ENCODE measurements at places on chromosomes 1 and 21.

GRCh38 chr1:219495737-219496408 is 117.0 kb downstream of the ZC3H11B start:
- no peak for DNase-seq

GRCh38 chr1:32749332-32749731 is 46.8 kb upstream of the SYNC start:
- DNase-seq = no peak

GRCh38 chr1:3656450-3657095 is 4.3 kb downstream of the TP73 start:
- DNase-seq = no peak

- DNase-seq = no peak
Measured at GRCh38 chr21:15592271-15592860, 137.4 kb upstream of the USP25 start.

- DNase-seq = no peak
Measured at GRCh38 chr1:150156868-150157603, 7.3 kb downstream of the PLEKHO1 start.

- no peak for DNase-seq
Measured at GRCh38 chr1:8182034-8182761, 135.7 kb upstream of the SLC45A1 start.

GRCh38 chr1:168921629-168922028 is 184.9 kb upstream of the ATP1B1 start:
- no peak for DNase-seq

- DNase-seq = no peak
Measured at GRCh38 chr1:5297886-5298239, 643.5 kb downstream of the AJAP1 start.

DNA sequence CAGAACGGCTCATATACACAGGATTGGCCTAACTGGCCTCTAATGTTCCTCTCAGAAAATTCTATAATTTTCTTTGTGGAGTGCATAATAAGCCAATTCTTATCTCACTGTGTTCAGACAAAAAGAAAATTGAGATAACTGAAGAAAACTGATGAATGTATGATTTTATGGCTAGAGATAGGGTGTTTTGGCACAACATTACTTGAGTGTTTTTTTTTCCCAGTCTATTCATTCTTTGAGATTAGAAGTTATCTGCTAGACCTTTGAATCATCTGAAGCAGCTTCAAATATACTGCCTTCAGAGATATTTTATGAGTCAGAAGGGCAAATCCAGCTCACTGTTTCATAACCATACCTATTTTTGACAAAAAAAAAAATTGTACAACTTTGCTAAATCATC is 85.6 kb downstream of the VAV3 start:
- DNase-seq = no peak

GRCh38 chr1:116411784-116412479 is 38.9 kb downstream of the ATP1A1 start:
- DNase-seq = no peak

GRCh38 chr1:5658340-5659316 is 333.6 kb downstream of the NPHP4 start:
- DNase-seq = no peak

DNA sequence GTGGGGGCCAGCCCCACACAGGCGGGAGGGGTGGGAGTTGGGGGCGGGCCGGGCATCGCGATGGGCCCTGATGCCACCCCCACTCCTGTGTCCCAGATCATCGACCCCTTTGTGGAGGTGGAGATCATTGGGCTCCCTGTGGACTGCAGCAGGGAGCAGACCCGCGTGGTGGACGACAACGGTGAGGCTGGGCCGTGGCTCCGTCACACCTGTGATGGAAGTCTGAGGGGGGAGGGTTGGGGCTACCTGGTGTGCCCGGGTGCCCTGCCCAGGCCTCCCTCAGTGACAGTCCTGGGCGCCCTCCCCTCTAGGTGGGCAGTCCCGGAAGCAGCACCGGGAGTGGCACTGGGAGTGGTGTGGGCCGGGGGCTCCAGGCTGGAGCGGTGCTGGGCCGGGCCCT is 22.6 kb downstream of the PLCH2 start:
- no peak for DNase-seq

- no peak for DNase-seq
Measured at GRCh38 chr1:84374991-84375696, 23.1 kb upstream of the DNASE2B start.

DNA sequence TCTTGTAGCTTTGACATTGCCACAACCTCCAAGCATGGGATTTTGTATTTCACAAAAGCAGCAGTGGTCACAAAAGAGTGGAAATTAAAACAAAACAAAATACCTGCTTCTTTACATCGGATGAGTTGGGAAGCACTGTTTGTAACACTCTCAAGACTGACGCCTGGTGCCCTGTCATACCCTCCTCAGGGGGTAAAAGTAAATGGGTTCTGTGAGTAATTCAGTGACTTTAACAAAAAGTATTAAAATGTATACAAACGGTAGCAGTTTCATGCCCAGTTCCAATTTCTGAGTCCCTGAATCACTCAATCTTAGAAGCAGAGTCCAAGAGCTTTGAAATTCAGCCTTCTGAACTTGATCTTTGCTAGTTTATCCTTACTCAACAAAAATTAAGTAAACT is 152.5 kb downstream of the TIAM1 start:
- DNase-seq = no peak

GRCh38 chr1:101465941-101466340 is 229.1 kb downstream of the S1PR1 start:
- DNase-seq = no peak

GRCh38 chr1:156410238-156410637 is 41.2 kb downstream of the RHBG start:
- no peak for DNase-seq

DNA sequence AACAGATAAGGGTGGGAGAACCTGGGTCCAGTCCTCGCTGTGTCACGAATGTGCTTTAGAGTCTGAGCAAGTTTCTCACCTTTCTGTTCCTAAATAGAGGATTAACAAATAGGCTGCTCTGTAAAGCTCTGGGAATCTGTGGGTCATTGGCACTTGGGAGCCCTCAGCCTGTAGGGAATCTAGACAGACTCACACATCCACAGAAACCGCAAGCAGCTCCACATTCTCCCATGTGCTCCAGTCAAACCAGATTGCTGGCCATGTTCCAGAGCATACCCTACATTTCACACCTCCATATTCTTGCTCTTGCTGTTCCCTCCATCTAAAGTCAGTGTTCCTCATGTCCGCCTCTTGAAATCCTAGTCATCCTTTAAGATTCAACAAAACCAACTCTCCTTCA is 7.8 kb upstream of the AHCYL1 start:
- no peak for DNase-seq

GRCh38 chr1:87327376-87328271 is 1.1 kb upstream of the LMO4 start:
- DNase-seq = no peak

GRCh38 chr1:165114022-165114888 is 242.3 kb downstream of the LMX1A start:
- no peak for DNase-seq

DNA sequence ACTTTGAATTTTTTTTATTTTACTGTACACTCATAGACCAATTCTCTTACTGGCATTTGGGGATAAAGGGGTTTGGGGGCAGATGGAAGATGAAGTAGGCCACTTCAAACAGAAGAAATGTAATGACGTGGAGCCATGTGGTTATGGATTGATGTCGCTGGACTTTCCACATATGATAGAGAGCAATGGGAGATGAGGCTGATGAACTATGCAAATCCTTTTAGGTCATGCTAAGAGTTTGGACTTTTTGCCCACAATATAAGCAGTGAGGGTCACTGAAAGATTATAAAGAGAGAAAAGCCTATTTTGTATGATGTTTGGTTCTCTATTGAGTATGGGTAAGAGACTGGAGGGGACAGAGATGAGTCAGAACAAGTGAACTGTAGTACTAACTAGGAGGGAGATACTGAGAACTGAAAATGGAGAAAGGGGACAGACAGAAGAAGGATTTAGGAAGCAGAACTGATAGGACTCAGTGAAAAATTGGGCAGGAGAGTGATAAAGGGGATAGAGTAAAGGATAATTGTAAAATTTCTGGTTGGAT is 9.2 kb downstream of the C1orf21 start:
- no peak for DNase-seq

DNA sequence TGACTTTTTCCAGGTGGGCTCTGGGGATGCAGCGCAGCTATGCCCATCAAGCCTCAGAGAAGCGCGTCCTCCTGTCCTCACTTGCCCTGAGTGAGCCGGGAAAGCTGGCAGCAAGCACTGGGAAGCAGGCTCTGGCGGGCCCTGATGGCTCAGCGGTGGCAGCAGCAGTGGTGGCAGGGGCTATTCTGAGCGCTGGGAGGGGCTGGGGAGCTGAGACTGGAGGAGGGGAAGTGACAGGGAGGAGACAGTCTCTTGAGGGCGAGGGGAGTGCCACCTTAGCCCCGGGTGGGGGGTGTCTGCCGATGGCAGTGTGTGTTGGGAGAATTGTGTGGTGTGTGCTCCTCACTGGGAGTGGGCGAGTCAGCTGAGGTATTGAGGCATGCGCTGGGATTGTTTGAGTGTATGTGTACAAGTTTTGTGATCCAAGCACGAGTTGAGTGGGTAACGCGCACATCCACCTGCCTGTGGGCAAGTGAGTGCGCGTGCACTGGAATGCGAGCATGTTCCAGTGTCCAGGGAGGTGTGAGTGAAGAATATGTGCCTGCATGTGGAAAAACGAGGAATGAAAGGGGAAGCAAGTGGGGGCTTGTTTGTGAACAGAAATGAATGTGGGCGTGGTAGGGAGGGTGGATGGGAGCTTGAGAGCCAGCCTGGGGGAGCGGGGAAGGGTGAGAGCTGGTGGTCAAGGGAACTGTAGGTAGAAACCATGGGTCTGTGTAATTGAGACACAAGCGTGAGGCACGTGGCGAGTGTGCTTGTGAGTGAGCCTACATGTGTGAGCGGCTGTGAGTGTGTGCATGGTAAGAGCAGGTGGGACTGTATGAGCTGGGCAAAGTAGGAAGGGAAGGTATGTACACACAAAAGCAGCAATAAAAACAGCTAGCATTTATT is 2.9 kb upstream of the FOXO6 start:
- no peak for DNase-seq

GRCh38 chr1:57868908-57869307 is 445.0 kb upstream of the DAB1 start:
- DNase-seq = no peak

DNA sequence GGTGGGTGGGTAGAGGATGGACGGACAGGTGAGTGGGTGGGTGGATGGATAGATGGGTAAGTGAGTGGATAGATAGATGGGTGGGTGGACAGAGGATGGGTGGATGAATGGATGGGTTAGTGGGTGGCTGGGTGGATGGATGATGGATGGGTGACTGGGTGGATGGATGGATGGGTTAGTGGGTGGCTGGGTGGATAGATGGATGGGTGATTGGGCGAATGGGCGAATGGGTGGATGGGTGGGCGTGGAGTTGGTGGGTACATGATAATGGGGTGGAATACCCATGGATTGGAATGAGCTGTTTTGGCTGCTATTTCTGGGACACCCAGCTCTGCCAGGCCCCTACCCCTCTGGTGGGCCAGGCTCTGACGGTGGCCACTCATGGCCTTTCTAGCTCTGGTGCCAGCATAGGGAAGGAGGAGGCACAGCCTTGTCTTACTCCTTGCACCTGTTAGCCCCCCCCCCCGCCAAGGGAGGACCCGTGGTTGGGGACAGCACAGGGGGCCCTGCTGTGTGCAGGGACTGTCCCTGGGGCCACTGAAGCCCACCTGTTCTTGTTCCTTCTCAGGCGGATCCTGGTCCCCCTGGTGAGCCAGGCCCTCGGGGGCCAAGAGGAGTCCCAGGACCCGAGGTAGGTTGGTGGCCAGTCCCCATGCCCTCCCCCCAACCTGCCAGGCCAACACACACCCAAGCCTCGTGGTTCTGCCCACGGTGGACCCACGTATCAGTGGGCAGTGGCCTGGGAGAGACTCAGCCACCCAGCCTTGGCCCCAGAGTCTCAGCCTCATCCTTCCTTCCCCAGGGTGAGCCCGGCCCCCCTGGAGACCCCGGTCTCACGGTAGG is 26.4 kb downstream of the COL6A2 start:
- DNase-seq = no peak

Measured in activated T-cell treated with anti-CD3 and anti-CD28 coated beads for 4 hours (primary cell).